ENCODE measurements at places on chromosomes 16 and 17.

DNA sequence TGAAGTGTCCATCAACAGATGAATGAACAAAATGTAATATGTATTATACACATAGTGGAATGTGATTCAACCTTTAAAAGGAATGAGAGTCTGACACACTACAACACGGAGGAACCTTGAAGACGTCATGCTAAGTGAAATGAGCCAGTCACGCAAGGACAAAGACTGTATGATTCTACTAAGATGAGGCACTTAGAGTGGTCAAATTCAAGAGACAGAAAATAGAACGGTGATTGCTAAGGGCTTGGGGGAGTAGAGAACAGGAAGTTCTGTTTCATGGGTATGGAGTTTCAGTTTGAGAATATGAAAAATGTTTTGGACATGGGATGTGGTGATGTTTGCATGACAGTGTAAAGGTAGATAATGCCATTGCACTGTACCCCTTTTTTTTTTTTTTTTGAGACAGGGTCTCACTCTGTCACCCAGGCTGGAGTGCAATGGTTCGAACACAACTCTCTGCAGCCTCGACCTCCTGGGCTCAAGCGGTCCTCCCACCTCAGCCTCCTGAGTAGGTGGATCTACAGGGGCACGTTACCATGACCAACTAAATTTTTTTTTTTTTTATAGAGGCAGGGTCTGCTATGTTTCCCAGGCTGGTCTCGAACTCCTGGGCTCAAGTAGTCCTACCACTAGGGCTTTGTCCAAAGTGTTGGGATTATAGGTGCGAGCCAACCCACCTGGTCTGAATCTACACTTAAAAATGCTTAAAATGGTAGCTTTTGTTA is 2.9 kb upstream of the CCDC102A start:
- DNase-seq: no peak

GRCh38 chr17:38940404-38940803 is 15.0 kb downstream of the LASP1NB start:
- no peak for DNase-seq

DNA sequence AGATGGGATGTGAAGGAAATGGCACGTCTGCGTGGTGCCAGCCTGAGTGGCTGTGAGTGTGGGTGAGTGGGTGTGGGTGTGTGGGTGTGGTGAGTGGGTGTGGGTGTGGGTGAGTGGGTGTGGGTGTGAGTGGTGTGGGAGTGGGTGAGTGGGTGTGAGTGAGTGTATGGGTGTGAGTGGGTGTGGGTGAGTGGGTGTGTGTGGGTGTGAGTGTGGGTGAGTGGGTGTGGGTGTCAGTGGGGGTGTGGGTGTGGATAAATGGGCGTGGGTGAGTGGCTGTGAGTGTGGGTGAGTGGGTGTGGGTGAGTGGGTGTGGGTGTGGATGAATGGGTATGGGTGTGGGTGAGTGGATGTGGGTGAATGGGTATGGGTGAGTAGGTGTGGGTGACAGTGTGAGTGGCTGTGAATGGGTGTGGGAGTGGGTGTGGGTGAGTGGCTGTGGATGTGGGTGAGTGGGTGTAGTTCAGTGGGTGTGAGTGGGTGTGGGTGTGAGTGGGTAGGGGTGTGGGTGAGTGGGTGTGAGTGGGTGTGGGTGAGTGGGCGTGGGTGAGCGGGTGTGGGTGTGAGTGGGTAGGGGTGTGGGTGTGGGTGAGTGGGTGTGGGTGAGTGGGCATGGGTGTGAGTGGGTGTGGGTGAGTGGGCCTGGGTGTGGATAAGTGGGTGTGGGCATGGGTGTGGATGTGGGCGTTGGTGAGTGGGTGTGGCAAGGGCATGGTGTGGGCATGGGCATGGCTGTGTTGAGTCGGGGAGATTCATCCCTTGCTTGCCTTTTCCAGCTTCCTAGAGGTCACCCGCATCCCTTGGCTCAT is 80.8 kb downstream of the ZDHHC7 start:
- no peak for DNase-seq

- DNase-seq: no peak
Observed at GRCh38 chr17:15981646-15982580, 17.6 kb downstream of the ZSWIM7 start.

DNA sequence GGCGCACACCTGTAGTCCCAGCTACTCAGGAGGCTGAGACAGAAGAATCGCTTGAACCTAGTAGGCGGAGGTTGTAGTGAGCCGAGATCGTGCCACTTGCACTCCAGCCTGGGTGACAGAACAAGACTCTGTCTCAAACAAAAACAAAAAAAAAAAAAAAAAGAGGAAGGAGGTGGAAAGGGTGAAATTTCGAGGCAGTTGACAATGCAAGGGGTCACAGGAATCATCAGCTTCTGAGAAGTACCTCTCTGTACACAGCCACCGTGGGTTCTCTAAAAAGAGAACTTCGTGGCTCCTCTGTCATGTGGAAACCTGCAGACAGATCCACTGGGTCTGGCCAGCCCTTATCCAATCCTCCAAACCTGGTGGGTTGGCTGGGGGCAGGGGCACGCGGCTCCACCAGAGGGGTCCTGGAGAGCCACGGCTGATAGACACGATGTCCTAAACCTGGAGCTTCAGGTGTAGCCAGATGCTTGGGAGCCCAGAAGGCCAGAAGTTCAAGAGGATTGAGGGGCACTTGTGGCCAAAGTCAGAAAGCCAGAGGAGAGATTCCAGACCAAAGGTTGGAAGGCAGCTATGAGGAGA is 540 bp upstream of the CD300LF start:
- DNase-seq: no peak

DNA sequence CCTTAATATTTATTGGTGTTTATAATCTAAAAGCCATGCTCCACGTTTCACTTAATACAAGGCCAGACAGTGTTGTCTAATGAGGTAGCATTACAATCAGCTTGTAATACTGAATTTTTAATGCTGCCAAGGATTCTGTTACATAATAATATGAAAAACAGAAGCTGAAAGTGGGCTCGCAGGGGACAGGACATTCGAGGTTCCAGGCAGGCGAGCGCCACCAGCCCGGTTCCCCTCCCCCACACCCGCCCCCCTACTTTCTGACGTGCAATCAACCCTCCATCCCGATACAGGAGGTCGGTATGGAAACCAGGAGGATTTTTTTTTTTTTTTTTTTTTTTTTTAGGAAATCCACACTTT is 6.2 kb upstream of the ZFHX3 start:
- DNase-seq: no peak

GRCh38 chr17:81173762-81174155 is 7.7 kb upstream of the AATK start:
- no peak for DNase-seq

Measured in stimulated activated CD8-positive, alpha-beta memory T cell treated with anti-CD3 and anti-CD28 coated beads, Interleukin-15, amount 100 ng/mL, for 4 hours (primary cell).